Neural crest cell (in vitro differentiated cells): ENCODE measurements at places on chromosomes 5 and 9. TPM values are rescaled to one million over a fixed set of nuclear protein-coding genes. Genes with fewer than 3 reads are reported as not detected.

GRCh38 chr9:468766-469426 lies 254.2 kb downstream of the DOCK8 start:
- no peak for DNase-seq

DNA sequence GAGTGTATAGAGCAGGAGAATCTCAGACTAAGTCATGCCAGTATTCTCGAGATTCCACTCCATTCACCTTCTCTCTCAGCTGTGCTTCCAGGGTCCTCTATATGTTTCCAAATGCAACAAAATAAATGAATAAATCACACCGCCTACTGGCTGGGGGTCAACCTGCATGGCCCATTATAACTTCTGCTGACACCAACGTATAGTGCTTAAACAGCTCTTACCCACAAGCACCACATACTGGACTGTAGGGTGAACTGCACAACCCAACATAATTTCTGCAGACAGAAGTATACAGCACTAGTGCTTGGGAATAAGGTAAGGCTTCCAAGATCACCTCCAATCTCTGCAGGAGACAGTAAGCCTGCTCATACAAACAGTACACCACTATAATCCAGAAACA lies 33.1 kb upstream of the HTR4 start:
- DNase-seq = no peak

- no peak for DNase-seq
Measured at GRCh38 chr9:98491828-98492227, 216.9 kb downstream of the GABBR2 start.

- DNase-seq = no peak
Measured at GRCh38 chr9:20197976-20198685, 409.3 kb upstream of the SLC24A2 start.

Gene WHRN
- total RNA-seq = 8.9 and 9.5 TPM in 2 replicates

Gene FOXD4L5
- total RNA-seq = 0.34 and 0.37 TPM in 2 replicates
